ENCODE measurements at places on chromosomes 1 and 21. TPM values are rescaled to one million over a fixed set of nuclear protein-coding genes. Genes with fewer than 3 reads are reported as not detected.

The TMEM234 gene
- 19.1 TPM for total RNA-seq

The FYB2 gene
- total RNA-seq: not detected

The LCE1E gene
- not detected for total RNA-seq

The IVL gene
- not detected for total RNA-seq

The OR6N1 gene
- not detected for total RNA-seq

The ZFP69 gene
- total RNA-seq: 2.1 TPM

The LRRC71 gene
- total RNA-seq: not detected

The OVAAL gene
- total RNA-seq: not detected

The RGS13 gene
- not detected for total RNA-seq

The KIF14 gene
- total RNA-seq: 1.3 TPM

The CLEC20A gene
- not detected for total RNA-seq

The EPS15 gene
- total RNA-seq: 61.2 TPM

The EPHA10 gene
- total RNA-seq: not detected

The SH2D2A gene
- 0.13 TPM for total RNA-seq

The CFHR3 gene
- not detected for total RNA-seq

The TRIM17 gene
- total RNA-seq: 0.07 TPM

The RGS7 gene
- total RNA-seq: 1.0 TPM

The SLC35D1 gene
- 22.4 TPM for total RNA-seq

The CALML6 gene
- 0.46 TPM for total RNA-seq

The TNFRSF14 gene
- total RNA-seq: 19.3 TPM

The LEMD1 gene
- total RNA-seq: not detected

The RXFP4 gene
- not detected for total RNA-seq

The FMOD gene
- 32.6 TPM for total RNA-seq

The SAMD13 gene
- total RNA-seq: 0.52 TPM

The MCM3AP gene
- 95.5 TPM for total RNA-seq

The TBX19 gene
- 1.2 TPM for total RNA-seq

The TMEM240 gene
- 4.0 TPM for total RNA-seq

The GUCA2A gene
- not detected for total RNA-seq

The GUCA2B gene
- not detected for total RNA-seq

The DNAH14 gene
- 8.2 TPM for total RNA-seq

The IGSF21 gene
- total RNA-seq: not detected

The B3GALT5 gene
- total RNA-seq: 0.10 TPM

The FBXO2 gene
- total RNA-seq: 3.4 TPM

The LDLRAD2 gene
- total RNA-seq: 0.13 TPM

The NFIA gene
- 13.6 TPM for total RNA-seq

The ACTL8 gene
- 0.07 TPM for total RNA-seq

The XCL1 gene
- total RNA-seq: not detected

The IARS2 gene
- total RNA-seq: 109 TPM

The CD2 gene
- total RNA-seq: not detected

The CD5L gene
- total RNA-seq: not detected

The TRAPPC3 gene
- 61.5 TPM for total RNA-seq

The ZFP69B gene
- 1.8 TPM for total RNA-seq

The THEM5 gene
- not detected for total RNA-seq

The TSEN15 gene
- 27.3 TPM for total RNA-seq

The TMEM125 gene
- total RNA-seq: not detected

The DCDC2B gene
- not detected for total RNA-seq

The AMPD1 gene
- not detected for total RNA-seq

The PTCH2 gene
- total RNA-seq: 0.33 TPM

The DNAJC11 gene
- 44.4 TPM for total RNA-seq

The ANXA9 gene
- not detected for total RNA-seq
